ENCODE measurements at places on chromosomes 6 and 20.

DNA sequence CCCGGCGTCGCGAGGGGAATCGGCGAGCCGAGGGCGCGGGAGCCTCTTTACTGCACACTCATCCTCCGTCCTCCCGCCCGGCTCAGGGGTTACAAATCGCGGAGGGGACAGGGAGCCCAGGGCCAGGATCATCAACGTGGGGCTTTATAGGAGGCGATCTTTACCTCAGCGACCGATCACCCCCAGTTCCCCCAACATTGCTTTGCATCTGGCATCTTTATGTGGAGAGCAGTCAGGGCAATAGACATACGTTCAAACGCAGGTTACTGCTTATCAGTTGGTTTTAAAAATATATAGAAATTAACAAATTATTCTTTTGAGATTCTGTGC is 634 bp downstream of the HSF2 start:
- no peak for DNase-seq

DNA sequence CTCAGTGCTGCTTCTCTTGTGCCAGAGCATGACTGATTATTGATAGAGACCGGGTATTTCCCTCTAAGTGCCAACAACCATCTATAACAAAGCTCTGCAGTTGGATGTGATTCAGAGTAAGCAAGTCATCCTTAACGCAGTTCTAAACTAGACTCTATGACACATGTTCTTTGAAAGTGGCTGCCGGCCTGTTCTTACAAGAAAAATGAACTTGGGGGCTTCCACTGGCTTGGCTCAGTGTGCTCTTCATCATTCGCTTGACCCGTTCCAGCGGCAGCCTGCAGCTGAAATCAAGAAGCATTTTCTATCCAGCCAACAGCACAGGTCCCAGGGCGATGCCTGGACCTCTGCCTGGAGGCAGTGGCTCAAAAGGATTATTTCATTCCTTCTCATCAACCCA is 29.8 kb downstream of the GFOD1 start:
- no peak for DNase-seq

DNA sequence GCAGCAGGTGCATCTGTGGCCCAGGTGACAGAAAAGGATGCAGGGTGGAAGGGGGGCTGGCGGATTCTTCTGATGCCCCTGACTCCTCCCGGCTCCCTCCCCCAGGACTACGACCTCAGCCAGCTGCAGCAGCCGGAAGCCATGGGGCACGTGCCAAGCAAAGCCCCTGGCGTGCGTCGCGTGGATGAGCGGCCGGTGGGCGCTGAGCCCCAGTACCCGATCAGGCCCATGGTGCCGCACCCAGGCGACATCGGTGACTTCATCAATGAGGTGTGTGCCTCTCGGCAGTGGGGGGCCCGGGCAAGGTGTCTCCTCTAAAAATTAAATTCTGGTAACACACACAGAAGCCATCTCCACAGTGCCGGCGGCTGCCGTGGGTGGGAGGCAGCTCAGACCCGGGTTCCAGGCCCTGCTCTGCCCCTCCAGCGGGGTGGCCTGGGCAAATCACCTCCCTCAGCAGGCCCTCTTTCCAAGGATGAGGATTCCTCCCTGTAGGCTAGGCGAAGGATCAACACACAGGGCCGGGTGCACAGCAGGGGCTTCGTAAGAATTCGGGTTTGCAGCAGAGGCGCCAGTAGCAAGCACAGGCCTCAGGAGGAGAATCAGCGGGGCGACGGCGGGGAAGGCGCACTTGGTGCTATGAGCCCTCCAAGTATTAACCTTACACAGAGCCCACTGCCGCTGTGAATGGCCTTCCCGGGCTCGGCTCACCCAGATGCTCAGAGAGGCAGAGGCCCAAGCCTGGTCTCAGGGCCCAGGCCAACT is 131.5 kb downstream of the TAF4 start:
- no peak for DNase-seq

DNA sequence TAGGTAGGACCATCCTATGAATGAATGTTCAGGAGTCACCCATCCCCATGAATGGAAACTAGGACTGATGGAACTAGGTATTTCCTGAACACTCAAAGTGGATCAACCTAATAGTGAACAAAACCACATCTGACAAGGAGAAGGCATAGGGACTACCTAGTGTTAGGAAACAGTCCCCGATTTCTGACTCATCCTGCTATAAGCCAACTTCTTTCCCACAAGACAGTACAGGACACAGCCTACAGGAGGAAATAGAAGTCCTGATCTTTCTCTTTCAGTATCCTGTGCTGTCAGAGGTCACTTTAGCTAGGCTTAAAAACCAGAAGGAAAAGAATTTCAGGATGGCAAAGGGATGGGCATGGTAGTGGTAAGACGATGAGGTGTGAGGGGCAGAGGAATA is 19.5 kb upstream of the GMDS start:
- DNase-seq: no peak

GRCh38 chr20:51958099-51959065 is 156.1 kb upstream of the SALL4 start:
- no peak for DNase-seq

- DNase-seq: no peak
Measured at GRCh38 chr6:130834482-130835251, 7.5 kb downstream of the SMLR1 start.

Measured in NCI-H460 (cell line).